ENCODE measurements at places on chromosomes 12 and 14.

DNA sequence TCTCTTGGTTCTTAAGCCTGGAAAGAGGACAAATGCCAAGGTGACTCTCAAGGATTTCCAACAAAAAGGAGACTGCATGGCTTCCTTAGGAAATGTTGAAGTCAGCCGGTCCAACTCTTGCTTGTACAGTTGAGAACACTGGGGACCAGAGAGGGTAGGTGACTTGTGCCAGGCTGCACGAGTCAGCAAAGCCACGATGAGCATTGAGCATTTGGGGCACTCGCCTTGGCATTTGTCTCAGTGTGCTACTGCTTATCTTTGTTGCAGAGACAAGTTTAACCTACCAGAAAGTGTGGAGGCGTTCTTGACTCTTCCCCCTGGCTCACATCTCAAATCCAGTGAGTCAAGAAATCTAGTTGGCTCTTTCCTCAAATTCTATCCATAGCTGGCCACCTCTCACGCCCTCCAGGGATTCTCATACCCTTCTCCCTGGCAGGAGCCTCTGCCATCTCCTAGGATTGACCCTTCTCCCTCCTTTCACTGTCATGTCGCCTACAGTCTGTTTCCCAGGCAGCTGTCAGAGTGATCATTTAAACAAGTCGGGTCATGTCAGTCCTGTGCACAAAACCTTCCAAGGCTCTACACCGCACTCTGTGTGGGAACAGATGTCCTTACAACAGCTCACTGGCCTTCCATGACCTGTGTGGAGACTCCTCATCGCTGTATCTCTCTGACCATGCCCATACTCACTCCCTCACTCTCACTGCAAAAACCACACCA lies 17.2 kb upstream of the KRT83 start:
- DNase-seq, result no peak

DNA sequence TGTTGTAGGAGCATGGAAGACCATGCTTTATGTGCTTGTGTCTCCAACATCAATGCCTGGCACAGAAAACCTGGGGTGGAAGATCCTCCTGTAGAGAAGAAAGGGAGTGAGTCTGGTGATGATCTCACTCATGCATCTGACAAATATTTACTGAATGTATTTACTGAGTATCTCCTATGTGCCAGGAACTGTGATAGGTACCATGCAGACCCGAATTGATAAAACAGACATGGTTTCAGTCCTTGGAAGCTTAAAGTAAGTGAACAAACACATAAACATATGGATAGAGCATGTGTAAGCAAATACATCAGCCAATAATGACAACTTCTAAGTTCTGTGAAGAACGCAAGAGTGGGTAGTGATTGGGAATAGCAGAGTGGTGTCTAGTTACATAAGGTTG lies 117.0 kb upstream of the CCDC198 start:
- DNase-seq, result no peak

DNA sequence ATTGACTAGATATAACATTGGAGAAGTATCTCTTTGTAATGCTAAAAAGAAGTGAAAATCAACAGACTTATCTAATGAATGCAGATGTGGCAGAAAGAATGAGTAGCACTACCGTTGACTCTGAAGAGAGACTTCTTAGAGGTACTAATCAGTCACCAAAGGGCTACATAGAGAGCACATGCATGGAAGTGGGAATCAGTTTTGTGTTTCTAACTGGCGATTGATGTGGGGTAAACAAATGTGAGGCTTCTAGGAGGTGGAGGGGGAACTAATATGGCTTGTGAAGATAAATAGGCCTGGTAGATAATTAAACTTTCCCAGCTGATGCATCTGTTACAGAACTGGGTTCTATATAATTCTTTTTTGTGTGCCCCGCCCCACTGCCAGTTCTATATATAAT lies 10.5 kb downstream of the COCH start:
- no peak for DNase-seq

DNA sequence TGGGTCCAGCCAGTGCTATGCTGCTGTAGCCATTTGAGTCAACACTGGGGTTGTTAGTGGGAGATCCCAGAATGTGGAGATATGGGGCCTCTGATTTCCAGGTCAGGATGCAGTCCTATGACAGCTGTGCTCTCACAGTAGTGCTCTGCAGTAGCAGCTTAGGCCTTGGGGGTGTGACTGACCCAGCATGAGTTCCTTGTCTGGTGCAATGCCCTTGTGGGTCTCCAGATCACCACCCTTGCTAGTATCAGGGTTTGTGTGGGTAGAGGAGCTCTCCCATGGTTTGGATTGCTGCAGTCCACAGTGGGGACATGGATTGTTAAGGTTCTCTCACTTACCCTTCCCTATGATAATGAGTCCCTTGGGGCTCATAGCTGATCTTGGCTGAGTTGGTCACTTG lies 113.7 kb downstream of the RAD51B start:
- DNase-seq, result no peak

DNA sequence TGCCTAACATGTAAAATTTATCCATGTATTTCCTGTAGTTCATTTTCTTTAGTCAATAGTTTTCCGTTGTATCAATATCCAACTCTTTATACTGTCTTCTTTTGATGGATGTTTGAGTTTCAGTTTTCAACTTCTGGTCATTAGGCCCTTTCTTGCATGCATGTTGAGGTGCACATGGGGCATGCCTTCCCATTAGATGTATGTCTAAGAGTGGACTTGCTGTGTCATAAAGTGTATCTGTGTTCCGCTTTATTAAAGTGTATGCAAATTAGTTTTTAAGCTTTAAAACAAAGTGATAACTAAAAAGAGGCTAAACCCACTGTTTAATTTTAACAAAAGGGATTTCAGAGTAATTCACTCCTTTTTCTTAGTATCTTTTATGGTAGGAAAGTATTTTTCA lies 441.1 kb downstream of the PCNX1 start:
- no peak for DNase-seq

DNA sequence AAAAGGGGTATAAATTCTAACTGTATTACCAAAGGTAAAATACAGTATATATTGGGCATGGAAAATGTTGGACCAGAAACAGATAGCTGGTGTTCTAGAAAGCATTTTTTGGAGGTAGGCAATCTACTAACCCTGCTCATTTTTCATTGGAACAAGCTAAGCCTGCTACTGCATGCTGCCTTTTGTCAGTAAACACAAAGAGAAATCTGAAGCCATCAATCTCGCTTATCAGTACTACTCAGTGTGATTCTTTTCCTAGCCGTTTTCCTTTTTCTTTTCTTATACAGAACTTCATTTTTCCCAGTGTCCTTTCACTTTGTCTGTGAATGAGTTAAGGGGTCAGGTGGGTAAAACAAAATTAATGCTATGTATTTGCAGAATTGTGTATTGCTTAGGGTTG lies 312.3 kb downstream of the NPAS3 start:
- no peak for DNase-seq

DNA sequence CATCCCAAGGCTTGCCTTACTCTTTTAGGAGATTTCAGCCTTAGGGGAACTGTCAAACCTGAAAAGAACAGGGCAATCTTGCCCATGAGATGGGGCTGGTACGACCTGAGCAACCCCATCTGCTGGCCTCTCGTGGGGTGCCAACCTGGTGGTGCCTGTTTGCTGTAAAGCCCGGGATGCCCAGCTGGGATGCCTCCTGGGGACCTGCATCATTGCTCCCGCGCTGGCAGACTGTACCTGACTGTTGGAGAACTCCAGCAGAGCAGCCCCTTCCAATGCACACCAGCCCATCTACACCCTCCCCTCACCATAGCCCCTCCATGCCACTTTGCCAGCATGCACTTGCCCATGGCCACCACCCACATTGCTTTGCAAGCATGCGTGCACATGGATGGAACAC lies 335.7 kb downstream of the RPS29 start:
- no peak for DNase-seq

DNA sequence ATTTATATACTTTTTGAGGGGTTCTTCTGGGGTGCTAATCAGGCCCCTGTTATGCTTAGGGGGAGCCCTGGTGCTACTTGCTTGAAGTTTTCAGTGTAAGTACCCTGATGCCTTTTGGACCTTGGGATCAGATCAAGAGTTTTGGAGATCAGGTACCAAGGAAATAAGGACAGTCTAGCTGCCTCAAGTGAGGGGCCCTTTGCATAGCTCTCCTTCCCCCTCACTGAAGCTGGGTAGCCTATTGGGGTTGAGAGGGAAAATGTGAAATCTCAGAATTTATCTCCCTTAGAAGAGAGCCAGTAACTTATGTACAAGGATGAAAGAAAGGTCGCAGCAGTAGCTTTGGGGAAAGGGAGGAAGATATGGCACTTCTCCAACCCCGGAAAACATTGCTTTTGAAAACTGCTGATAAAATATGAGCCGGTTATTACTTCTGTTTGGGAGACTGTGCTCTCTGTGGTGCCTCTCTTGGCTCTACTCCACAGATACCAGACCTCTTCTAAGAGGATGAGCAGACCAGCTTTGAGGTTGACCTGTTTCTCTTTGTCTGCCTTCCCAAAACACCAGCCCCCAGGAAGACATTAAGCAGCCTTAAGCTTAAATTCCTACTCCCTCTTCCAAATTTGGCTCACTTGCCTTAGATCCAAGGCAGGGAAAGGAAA lies 8.8 kb upstream of the AMHR2 start:
- DNase-seq, result no peak
